ENCODE measurements at places on chromosomes 12 and 14.
A peak's percentile ranks its signal among the peaks of the same experiment; 100 is the strongest.

DNA sequence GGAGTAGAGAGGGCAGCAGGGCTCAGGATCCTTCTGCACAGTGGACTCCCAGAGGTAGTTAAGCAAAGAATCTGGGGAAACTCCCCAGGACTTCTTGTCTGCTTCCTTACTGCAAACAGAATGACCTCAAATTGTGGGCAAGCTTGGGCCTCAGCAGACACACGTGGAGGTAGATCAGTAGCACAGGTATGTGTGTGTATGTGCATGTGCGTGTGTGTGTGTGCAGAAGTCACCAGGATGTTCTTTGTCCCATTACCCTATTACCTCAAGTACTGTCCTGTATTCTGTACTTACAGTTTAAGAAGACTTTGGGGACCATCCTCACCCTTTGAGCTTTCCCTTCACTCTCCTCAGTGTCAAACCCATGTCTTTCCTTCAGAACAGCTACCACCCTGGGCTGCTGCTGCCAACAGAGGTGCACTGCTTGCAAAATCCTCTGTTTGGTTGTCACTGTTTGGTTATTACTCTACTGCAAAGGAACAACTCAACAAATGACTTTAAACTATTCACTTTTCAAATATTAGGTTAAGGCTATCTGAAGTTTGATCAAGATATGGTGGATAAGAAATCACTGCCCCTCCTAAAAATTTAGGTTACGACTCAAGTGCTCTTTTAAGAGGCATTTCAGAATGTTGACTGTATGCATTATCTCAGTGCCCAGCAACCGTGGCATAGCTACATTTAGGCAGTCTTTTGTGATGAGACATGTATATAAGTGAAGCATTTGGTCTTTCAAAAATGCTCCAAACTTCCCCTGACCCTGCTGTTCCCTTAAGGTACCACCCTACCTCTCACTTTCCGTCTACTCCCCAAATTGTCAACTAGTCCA lies 78.2 kb upstream of the MBIP start:
- DNase-seq, result no peak

DNA sequence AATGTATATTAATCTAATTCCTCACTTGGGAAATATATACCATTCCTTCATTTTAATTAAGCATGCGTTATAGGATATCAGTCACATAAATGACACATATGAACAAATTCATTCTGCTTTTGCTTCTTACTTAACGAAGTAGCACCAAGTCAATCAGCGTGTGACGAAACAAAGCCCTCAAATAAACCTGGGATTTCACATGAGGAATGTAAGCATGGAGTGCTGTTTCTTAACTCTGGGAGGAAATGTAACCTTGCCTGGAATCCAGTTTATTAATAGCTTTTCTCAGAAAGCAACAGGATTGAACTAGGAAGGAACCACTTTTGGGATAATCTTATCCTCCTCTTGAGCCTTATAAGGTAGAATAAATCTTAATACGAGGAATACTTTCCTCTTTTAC lies 72.0 kb downstream of the NIN start:
- DNase-seq, result no peak

- DNase-seq, result no peak
These were observed 45.8 kb downstream of the SINHCAF start for GRCh38 chr12:31280183-31280582.

DNA sequence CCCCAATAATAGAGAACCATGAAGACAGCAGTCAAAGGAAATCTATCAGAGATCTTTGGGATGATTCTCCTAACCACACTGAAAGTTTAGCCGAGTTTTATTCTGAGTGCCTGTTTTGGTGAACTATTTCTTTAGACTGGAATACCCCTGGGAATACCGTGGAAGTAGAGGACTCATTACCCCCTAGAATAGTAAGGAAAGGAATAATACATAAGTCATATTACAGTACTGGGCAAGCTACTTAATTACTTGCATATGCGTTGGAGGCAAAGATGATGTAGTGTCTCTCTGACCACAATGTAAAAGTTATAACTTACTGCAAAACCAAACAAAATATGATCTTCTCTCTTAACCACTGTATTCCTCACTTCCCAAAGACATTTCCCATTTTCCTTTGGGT lies 25.5 kb downstream of the ZC2HC1C start:
- DNase-seq, result no peak

GRCh38 chr14:103518422-103519042 lies 4.1 kb downstream of the CKB start:
- peak; percentile 36 for DNase-seq

- DNase-seq, result no peak
These were observed 85.3 kb downstream of the LRP6 start for GRCh38 chr12:12181511-12181910.

GRCh38 chr12:106149096-106149784 lies 10.5 kb upstream of the NUAK1 start:
- peak; percentile 49 for DNase-seq

GRCh38 chr12:65306366-65307168 lies 28.1 kb downstream of the MSRB3 start:
- peak; percentile 38 for DNase-seq

GRCh38 chr12:80655751-80656150 lies 51.7 kb upstream of the MYF6 start:
- no peak for DNase-seq

DNA sequence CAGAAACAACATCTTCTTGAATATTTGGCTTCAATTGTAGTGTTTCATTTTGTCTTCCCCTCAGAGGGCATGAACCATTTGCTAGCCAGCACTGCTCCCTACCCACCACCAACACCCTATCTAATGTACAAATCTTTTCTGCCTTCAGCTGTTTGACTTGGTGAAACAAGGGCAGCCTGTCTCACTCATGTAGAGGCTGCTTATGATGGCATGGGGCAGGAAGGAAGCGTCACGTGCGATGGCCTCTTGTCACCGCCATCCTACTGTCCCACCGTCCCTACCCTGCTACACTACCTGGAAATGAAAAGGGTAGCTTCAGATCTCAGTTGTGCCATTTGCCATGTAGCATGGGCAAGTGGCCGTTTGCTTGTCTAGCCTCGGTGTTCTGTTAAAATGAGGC lies 29.9 kb upstream of the LRTM2 start:
- no peak for DNase-seq

GRCh38 chr14:22872833-22873520 lies 1.4 kb downstream of the LRP10 start:
- DNase-seq, result no peak

DNA sequence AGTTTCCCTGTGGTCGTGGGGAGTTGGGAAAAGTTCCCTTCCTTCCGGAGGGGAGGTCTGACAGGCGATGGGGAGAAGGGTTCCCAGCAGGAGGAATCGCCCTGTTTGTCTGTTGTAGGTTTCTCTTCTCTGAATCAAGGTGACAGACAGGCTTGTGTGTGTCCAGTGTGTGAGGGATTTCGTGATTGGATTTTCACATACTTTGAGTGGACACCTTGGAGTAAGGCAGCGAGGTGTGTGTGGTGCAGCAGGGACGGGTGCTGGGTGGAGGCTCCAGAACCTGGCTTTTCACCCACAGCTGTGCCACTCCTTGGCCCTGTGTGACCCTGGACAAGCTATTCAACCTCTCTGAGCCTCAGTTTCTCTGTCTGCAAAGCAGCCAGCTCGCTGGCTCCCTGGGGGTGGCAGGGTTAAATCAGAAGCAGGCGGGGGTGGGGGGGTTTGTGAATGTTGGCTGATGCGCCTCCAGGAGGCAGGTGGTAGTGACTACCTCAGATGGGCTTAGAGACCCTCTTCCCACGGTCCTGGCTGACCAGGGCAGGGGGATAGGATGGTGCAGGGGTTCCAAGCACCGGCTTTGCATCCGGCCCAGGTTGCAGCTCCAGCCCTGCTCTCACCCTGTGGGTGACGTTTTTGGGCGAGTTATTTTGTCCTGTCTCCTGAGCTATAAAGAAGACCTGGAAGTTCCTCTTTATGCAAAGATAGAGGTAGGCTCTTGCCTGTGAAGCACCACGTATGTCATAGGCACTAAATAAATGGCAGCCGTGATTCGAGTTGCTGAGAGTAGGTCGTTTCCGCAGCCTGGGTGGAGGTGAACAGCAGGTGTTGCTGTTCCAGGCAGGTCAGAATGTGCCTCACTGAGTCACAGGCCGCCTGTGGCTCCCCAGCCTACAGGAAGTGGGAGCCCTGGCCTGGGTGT lies 679 bp downstream of the BDKRB2 start:
- DNase-seq, result no peak

- peak; percentile 78 for DNase-seq
These were observed 25.4 kb downstream of the ZBTB42 start for GRCh38 chr14:104826189-104826860.

DNA sequence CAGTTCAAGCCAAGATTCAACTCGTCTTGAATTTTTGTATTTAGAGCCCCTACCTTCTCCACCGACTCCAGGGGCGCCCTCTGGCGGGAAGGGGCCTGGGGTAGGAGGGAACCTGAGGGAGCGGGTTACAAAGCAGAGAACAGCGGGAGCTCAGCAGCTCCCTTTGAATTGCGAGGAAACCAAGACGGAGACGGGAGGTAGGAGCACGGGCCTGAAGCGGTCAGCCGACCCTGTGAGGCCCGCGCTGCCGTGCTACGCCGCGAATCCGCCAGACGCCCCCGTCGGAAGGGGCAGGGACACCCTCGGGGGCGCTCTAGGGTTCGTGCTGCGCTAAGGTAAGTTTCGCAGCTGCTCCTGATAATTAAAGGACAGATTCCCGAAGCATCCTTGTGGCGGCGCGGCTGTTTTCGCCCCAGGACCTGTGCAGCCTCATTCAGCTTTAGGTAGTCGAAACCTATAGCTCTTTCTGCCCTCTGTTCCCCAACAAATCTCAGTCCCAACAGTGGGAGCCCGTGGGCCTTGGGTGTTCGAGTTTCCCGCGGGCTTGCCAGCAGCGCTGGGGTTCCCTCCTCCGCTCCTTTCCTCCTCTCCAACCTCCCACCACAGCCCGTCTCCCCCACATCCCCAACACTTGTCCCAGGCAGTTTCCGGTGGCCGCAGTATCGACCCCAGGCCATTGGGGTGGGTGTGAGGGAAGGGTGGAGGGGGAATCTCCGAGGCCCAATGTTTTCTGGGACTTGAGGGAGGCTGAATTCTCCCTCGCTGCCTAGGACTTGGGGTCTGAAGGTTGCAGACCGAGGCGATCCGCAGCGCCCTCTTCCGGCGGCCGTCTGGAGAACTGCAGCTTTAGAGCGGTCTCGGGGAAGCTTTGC lies 5.1 kb upstream of the NKX2-1 start:
- no peak for DNase-seq

DNA sequence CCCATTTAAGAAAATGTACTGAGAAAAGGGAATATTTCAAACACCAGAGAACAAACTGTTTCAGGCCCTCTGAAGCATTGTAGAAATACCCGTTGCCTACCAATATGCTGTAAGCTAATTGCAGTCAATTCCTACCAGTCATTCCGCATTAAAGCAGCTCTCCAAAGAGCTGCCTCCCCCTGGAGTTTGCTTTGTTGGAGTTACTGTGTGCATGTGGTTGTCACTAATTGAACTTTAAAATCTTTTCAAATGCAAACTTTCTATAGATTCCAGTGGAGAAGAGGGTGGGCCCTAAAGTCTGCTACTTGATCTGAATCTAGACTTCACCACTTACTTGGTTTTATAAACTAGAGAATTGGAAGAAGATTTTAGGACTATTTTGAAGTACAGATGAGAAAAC lies 112.7 kb downstream of the PLXNC1 start:
- DNase-seq, result no peak

DNA sequence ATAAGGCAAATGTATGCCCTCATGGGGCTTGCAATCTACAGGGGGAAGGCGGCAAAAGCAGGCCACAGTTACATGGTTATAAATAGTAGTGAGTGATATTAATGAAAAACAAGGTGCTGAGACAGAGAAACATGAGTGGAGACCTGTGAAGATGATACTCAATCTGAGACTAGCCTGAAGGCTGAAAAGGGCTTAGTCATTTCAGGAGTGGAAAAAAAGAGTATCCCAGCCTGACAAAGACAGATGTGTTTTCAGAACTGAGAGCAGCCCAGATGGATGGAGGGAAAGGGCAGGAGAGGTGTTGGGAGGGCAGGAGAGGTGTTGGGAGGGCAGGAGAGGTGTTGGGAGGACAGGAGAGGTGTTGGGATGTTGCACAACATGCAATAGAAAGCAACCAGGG lies 181.9 kb downstream of the C12orf42 start:
- no peak for DNase-seq

- no peak for DNase-seq
These were observed 61.0 kb upstream of the CLEC14A start for GRCh38 chr14:38316922-38317321.

DNA sequence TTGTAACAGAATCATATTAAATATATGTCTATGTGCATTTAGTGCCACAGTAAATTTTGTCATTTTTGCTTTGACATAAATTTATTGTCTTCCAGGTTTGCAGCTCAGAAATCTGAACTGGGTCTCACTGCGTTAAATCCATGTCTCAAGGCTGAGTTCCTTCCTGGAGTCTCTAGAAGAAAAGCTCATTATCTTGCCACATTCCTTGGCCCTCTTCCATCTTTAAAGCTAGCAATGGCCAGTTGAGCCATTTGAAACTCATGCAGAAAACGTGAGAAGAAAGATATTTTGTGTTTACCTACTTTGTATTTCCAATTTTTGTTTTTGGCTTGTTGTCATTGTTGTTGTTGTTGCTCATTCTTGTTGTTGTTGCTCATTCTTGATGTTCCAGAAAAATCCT lies 10.7 kb downstream of the PRH1 start:
- DNase-seq, result no peak

DNA sequence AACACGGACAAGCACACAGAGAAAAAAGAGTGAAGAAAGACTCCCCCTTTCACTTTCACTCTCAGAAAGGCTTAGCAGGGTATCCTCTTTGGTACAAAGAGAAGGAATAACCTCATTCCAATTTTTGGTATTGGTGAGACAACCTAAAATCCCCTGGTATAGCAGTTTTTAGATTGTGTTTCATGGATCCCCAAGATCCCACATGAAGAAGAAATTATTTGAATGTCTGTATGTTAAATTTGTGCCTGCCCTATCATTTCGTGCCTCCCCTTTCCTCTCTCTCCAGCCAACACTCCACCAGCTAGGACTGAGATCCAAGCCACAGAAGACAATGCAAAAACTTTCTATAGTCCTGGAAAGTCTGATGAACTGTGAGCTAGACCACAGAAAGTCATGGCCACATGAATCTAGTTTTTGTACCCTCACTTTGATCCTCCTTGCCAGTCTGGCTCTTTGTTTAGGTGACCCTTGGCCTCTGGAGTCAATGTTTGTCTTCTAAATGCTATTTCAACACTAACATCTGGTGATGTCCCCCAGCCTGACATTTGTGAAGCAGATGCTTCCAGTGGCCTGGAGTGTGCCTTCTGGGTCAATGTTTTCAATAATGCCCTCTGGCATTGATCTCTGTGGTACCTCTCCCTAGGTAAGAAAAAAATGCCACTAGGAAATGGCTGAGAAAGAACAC lies 181.9 kb upstream of the BMP4 start:
- DNase-seq, result no peak

GRCh38 chr12:6961695-6962284 lies 8.7 kb downstream of the PHB2 start:
- peak; percentile 54 for DNase-seq
